Neural crest cell (in vitro differentiated cells): ENCODE measurements at places on chromosomes 7 and 10. TPM values are rescaled to one million over a fixed set of nuclear protein-coding genes. Genes with fewer than 3 reads are reported as not detected.

GRCh38 chr7:2248984-2249694, 7.1 kb downstream of the NUDT1 start:
- no peak for DNase-seq

HOXA1 gene
- total RNA-seq = 3.5 and 3.6 TPM in 2 replicates

DNA sequence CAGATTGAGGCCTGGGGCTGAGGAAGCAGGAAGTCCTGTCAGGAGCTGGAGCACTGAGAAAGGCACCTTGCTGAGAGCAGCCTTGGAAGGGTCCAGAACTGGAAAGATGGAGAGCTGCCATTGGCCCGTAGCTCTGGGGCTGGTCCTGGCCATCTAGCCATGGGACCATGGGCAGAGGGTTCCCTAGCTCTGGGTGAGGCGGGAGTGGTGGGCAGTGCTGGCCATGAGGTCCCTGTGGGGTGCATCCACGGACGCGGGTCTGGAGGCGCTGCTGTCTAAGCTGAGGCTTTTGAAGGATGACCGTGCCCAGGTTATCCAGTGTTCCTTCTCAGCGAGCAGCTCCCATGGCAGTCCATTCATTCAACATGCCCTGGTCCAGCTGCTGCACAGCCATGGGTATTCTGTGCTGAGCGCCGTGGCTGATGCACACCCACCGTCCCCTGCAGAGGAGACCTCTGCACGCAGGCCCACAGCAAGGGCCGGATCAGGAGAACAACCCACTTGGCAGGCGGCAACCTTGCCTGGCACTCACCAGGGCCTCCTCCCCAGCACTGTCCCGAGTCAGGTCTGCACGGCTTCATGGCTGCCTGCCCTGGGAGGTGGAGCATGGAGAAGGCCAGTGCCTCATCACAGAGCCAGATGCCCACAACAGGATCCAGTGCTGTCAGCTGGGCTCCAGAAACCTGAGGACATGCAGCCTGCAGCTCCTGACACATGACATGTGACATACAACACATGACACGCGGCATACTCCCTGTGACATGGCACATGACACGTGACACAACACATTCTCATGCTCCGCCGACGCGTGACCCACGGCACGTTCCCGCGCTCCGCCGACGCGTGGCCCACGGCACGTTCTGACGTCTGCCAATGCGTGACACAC, 121.9 kb downstream of the INPP5A start:
- DNase-seq = no peak

DNA sequence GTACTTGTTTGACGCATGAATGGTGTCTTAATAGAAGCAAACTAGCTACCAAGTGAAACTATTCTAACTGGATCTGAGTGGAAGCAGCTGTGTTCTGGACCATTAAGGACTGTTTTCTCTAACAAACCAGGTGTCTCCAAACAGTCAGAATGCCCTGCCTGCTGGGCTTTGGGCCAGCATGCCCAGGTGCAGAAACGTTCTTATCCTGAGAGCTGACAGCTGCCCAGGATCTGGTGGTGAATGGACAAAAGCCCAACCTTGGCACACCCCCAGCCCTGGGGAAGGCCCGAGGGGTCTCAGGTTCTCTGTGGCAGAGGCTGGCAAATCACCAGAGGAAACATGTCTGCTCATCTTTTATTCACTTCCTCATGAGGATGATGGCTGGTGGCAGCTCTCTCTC, 48.2 kb upstream of the LAMB4 start:
- no peak for DNase-seq

GRCh38 chr10:132943791-132944404, 1.5 kb upstream of the CFAP46 start:
- no peak for DNase-seq

NCF1 gene
- total RNA-seq = not detected in 2 replicates

SKAP2 gene
- total RNA-seq = 3.2 and 3.5 TPM in 2 replicates

STOX1 gene
- total RNA-seq = 8.7 and 8.8 TPM in 2 replicates

CRHR2 gene
- 0.18 TPM in 1 of 2 replicates, not detected in the other for total RNA-seq
